ENCODE measurements at places on chromosomes 7 and 10.

- no peak for DNase-seq
Measured at GRCh38 chr10:44385696-44386441, 972 bp upstream of the CXCL12 start.

GRCh38 chr7:2272031-2272430, 30.0 kb downstream of the NUDT1 start:
- no peak for DNase-seq

GRCh38 chr10:131630772-131631258, 270.0 kb upstream of the PPP2R2D start:
- no peak for DNase-seq

DNA sequence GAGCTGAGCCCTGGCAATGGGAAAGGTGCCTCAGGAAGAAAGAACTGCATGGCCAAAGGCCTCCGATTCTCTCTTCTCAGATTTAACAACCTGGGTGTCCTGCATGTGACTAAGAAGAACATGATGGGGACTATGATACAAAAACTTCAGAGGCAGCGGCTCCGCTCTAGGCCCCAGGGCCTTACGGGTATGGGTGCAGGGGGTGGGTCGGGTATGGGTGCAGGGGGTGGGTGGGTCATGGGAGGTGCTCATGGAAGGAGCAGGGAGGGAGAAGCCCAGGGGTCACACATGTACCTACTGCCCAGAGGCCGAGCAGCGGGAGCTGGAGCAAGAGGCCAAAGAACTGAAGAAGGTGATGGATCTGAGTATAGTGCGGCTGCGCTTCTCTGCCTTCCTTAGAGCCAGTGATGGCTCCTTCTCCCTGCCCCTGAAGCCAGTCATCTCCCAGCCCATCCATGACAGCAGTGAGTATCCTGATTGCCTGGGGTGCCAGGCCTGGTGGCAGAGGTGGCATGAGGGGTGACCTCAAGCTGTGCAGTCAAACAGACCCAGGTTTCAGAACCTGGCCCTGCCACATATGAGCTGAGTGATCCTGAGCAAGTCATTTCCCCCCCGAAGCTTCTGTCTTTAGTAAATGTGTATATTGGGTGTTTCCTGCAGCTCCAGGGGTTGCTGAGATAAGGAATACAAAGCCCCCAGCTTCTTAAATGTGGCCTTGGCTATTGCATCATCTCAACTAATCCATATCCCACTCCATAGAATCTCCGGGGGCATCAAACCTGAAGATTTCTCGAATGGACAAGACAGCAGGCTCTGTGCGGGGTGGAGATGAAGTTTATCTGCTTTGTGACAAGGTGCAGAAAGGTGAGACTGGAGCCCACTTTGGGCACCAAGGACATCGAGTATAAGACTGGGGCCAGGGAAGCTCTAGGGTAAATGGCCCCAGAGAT, 2.0 kb downstream of the NFKB2 start:
- no peak for DNase-seq

GRCh38 chr7:30915005-30915601, 3.5 kb downstream of the AQP1 start:
- no peak for DNase-seq

DNA sequence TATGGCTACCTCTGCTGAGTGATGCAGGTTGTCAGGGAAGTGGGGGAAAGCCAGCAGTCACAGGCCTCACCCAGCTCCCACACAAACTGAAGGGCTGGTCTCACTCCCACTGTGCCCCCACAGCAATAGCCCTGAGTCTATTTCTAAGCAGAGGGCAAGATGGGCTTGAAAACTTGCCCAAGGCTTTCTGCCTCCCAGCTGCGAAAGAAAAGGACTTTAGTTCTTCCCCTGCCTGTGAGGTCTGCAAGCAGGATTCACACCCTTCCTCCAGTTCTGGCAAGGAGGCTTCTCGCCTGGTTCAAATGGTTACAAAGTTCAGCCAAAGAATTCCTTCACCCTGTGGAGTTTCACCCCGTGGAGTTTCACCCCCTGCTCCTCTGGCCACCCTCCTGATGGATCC, 63.3 kb upstream of the PRLHR start:
- no peak for DNase-seq

GRCh38 chr10:129546106-129546505, 79.1 kb downstream of the MGMT start:
- DNase-seq: no peak

- DNase-seq: peak; percentile 76
Measured at GRCh38 chr10:86755740-86756510, 494 bp upstream of the BMPR1A start.

DNA sequence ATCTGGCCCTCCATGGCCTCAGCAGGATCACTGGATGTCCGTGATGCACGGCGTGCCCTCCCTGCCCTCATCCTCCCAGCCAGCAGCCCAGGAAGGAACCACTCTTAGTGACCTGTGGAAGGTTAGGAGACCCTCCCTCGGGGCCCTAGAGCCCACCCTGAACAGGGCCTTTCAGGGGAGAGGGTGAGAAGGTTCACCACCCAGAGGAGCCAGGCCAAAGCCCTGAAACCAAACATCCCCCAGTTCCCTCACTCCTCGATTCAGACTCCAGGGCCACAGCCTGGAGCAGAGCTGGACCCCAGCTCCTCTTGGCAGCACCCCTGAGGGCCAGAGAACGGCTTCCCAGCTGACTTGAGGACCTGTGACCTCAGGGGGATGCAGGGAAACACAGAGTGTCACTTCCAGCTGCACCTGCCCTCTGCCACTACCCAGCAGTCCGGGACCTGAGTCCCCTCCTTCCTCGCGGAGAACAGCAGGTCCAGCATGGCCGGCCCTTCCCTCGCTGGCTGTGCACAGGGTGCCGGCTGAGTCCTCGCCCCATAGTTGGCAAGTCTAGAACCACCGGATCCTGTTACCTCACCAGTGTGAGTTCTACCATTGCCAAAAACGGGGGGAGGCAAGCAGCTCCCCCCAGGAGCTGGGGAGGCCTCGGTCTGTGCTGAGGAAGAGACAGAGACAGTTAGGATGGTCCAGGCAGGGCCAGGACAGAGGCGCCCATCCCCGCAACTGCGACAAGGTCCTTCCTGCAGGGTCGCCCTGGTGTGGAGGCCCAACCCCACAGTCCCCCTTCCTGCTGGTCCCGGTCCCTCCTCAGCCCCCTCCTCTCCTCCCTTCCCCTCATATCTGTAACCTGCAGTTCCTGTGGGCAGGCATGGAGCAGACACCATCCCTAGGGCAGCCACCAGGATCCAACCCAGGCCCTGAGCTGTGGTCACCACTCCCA, 158.6 kb downstream of the NRF1 start:
- no peak for DNase-seq

GRCh38 chr10:11245510-11245909, 227.8 kb downstream of the CELF2 start:
- no peak for DNase-seq

- no peak for DNase-seq
Measured at GRCh38 chr10:67045404-67045803, 119.6 kb downstream of the LRRTM3 start.

GRCh38 chr7:39811161-39811614, 138.9 kb upstream of the CDK13 start:
- DNase-seq: no peak

DNA sequence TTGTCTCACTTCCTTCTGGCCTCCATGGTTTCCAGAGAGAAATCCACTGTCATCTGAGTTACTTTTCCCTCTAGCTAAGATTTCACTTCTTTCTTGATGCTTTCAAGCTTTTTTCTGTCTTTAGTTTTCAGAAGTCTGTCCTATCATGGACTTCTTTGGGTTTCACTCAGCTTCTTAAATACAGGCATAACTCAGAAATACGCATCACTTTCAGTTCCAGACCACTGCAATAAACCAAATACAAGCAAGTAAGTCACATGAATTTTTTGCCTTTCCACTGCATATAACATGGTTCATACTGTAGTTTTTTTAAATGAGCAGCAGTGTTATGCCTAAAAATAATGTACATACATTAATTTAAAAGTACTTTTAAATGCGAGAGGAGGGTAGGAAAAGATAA, 48.7 kb downstream of the STK17A start:
- no peak for DNase-seq

- DNase-seq: no peak
Measured at GRCh38 chr7:75982306-75983064, 11.9 kb downstream of the TMEM120A start.

DNA sequence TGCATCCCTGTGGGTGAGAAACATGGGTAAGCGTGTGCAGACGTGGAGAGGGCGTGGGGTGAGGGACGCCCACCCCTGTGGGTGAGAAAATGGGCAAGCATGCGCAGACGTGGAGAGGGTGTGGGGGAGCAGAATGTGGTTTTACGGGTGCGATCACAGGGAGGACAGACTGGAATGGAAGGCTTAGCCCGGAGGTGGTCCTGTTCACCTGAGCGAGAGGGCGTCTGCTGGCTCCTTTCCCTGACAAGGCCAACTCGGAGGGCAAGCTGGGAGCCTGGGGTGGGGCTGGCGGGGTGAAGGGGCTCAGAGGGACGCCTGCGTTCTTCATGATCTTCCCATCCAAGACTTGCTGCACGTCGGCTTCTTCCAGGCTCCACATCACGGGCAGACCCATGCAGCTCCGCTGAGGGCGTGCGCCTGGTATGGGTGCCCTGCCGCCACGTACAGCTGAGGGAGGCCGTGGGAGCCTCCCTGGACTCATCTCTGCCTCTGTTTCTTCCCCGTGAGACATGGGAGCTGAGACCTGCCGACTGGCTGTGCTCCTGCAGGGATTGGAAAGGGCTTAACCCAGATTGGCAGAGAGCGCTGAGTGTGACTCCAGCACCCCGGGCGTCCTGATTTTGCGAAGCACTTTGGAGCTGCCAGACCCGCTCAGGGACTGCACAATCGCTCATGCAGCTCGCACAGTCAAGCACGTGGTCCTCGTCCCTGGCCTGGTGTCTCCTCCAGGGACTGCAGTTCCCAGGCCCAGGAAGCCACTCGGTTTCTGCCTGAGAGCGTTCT, 74.3 kb upstream of the SHH start:
- DNase-seq: no peak

- no peak for DNase-seq
Measured at GRCh38 chr7:64314566-64314965, 805 bp downstream of the ZNF736 start.

GRCh38 chr7:29486191-29486700, 77.4 kb upstream of the PRR15 start:
- no peak for DNase-seq

GRCh38 chr7:95205665-95206225, 118.6 kb downstream of the PON1 start:
- DNase-seq: no peak

GRCh38 chr7:85065888-85066485, 120.9 kb downstream of the SEMA3D start:
- no peak for DNase-seq

GRCh38 chr10:43292755-43293676, 26.2 kb upstream of the RASGEF1A start:
- no peak for DNase-seq

- DNase-seq: no peak
Measured at GRCh38 chr7:82005056-82005455, 235.2 kb upstream of the HGF start.

GRCh38 chr10:133259602-133259989, 17.1 kb downstream of the ADAM8 start:
- no peak for DNase-seq

DNA sequence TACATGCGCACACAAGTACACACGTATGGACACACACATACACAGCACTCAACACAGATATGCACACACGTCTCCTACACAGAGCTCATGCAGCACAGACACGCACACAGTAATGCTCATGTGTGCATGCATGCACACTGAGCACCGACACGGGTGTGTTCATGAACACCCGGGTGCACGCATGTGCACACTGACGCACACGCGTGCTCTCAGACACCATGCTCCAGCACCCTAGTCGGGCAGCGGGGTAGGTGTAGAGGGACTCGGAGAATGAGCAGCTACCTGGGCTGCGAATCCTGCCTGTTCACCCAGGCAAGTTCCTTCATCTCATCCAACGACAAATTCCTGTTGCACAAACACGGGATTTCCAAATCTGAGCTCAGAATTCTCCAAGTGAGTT, 184.7 kb downstream of the MAD1L1 start:
- no peak for DNase-seq

DNA sequence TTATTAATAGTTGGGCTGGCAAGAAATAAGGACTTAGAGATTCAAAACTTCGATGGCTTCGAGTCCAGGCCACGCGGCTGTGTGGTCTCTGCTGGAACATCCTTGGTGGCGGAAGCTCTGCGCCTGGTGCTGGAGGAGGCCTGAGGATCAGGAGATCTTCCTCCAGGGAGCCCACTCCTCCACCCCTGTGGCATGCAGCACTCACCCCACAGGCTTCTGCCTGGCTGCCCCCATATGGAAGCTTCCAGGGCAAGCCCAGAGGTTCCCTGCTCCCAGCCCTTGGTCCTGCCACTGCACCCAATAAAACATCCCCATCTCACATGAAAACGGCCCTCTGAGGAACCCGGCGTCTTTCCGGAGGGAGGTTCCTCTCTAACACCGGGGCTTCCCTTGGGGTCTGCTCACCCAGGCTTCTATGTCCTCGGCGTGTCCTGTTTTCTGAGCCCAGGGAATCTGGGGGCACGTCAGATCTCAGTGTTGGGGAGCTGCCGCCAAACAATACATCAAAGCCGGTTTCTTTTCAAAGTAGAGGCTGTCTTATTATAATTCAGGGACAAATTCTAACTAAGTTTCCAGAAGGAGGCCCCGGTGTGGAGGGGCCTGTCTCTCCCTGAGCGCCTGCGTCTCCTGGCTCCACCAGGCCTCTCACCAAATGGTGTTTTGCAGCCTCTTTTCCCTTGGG, 32.4 kb downstream of the CALML3 start:
- DNase-seq: no peak

DNA sequence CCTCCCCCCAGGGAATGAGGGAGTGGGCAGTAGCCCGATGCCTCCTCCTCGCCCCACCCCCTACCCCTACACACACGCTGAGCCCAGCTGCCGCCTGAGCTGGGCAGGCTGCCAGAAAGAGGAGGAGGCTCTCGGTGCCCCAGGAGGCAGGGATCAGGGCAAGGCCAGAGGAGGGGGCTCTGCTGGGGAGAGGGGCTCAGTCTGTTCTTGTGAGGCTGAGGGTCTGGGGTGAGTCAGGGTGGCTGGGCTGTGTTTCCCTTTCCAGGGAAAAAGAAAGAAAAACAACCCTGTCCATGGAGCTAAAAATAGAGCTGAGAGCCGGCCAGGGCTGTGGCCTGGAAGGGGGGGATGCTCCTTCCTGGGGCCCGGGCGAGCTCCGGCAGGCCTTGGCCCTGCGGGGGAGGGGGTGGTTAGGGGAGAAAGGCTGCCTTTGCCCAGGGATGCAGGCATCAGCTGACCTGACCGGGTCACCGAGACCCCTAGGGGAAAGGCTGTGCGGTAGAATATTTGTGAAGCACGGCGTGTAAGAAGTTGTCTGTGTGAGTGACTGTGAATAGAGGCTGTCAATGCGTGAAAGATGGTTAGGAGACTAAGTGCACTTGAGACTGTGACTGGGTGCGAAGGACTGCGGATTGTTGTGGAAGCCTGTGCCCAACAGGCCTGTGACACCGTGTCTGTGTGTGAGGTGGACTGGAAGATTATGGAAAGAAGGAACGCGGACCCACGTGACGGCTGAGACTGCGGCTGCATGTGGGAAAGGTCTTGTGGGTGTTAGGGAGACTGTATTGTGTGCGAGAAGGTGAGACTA, 1.2 kb upstream of the LZTS2 start:
- no peak for DNase-seq

- DNase-seq: no peak
Measured at GRCh38 chr7:133629701-133630100, 376.8 kb downstream of the EXOC4 start.

GRCh38 chr10:70115948-70116682, 16.5 kb downstream of the AIFM2 start:
- peak; percentile 26 for DNase-seq

All from Jurkat, Clone E6-1 (cell line).